ENCODE measurements at places on chromosomes 3 and 15.

DNA sequence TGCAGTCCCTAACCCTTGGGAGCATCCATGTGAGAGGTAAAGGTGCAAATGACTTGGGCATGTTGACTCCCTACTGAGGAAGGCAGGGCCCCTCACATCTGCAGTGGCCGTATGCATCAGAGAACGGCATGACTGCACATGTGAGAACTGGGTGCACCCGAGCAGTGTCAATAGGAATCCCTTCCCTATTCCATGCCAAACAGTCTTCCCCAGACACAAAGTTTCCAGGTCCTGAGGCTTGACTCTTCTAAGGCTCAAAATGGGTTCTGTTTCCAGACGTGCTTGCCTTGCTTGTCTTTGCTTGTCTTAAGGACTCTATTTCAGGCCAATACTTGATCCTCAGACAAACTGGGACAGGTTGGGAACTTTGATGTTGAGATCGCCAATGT, 20.5 kb upstream of the ANPEP start:
- no peak for DNase-seq

- no peak for DNase-seq
Measured at GRCh38 chr3:60669636-60670035, 581.6 kb downstream of the FHIT start.

DNA sequence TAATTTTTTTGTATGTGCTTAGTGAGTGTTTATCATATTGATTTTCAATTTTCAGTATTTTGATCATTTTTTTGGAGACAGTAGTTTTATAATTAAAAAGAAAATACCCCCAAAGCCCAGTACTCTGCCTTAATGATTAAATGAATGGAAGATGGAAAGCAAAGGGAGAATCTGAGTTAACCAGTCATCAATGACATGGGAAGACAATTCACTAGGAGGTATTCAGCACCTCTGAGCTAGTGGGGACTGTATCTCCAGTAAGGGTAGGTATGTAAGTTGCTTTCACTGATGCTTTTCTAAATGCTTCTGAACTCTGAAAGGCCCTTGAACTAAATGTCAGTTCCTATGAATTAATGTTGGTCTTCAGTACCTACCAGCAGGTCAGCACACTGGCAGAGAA, 590.4 kb upstream of the DPPA4 start:
- DNase-seq = no peak

DNA sequence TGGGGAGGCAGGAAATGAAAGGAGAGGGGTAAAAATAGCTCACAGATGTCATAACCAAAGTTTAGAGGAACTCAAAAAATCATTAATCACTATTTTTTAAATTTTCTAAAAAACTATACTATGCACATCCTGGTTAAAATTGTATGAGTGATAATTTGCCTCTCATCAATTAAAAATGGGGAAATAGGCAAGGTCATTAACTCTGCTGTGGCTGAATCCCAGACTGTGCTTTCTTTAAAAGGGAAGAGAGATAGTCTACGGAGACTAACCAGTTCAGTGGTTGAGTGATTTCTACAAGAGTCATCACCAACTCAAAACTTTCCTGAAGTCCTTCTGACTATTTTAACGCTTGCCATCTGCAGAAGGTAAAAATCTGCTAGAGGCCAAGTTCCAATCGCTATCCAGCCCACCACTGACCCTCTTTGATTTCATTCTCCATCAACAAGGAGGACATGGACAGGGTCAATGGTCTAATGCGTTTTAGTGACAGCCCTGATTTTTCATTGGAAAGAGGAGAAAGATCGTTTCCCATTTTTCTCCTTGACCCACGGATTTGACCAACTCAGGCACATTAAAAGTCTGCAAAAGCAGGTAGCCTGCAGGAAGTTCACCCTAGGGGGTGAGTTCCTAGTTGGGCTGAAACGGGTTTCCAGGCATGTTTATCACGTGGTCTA, 850 bp downstream of the SUCLG2 start:
- DNase-seq = no peak

- DNase-seq = no peak
Measured at GRCh38 chr3:179063945-179064560, 7.6 kb downstream of the ZMAT3 start.

DNA sequence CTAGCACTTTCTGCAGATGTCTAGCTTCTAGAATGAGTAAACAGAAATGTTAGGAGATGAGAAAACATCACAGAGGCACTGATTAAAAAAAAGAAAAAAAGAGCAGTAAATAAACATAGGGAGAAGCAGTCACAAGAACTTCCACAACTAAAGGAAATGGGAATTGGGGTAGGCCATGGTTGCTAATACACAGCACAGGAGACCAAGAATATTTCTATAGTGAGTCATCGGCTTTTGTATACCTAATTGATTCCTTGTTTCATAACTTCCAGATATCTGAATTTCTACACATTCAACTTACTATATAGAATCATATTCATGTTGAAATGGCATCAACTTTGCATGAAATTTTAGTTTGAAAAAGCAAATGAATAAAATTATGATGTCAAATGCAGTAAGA, 47.3 kb upstream of the TCF12 start:
- no peak for DNase-seq

DNA sequence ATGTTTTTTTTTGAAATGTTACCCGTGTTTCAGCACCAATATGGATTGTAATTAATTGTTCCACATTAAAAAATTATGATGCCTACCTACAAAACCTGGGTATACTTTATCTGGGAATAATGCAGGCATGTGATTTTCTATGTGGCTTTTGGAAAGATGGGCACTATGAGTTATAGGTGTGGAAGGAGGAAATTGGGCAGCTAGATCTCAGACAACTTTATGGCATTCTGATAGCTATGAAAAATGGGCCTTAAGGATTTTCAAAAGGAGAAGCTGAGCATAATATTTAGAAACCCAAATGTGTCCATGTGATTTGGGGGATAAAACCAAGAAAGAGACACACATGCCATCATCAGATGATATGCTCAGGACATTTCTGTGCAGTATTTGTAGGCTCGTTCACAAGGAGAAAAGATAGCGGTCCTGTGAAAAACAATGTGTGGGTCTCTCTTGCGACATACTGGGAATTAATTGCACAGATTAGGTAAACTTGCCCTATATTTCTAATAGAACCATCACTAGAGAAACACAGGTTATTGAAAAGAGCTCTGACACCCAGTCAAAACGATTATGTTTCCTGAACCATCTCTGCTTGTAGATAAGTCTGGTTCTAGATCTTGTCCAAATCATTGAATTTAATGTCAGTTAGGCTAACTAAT, 35.3 kb downstream of the ARPP21 start:
- DNase-seq = no peak

DNA sequence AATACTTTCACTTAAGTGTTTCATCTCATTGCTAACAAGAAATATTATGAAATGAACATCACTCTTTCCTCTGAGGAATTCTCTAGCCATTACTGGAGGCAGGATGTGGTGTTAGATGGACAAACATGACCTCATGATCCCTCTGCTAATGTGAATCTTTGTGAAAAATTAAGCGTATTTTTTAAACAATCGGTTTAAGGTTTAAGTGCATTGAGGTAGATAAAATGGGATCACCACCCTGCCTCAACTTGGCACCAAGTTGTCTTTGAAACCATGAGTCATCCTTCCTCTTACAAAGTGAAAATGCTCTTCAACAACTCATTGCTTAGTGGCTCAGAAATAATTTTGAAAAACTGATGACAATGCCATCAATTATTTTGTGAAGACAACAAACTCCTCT, 76.0 kb upstream of the DCBLD2 start:
- DNase-seq = no peak

DNA sequence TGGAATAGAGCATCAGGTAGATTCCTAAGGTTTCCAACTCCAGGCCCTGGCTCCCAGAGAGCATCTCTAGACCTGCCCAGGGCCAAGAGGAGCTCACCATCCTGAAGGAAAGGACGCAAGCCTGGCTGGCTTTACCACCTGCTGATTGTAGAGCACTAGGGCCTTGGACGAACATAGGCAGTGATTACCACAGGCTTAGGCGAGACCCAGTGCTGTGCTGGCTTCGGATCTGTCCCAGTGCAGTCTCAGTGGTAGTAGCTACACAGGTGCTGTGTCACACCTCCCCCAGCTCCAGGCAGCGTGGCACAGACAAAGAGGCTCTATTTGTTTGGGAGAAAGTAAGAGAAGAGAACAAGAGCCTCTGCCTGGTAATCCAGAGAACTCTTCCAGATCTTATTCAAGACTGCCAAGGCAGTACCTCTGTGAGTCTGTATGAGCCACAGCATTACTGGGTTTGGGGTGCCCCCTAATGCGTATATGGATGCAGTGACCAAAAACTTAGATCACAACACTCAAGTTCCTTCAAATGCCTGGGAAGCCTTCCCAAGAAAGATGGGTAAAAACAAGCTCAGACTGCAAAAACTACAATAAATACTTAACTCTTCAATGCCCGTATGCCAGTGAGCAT, 25.4 kb downstream of the ISG20 start:
- DNase-seq = no peak

GRCh38 chr3:109743981-109744380, 406.6 kb upstream of the DPPA4 start:
- no peak for DNase-seq

DNA sequence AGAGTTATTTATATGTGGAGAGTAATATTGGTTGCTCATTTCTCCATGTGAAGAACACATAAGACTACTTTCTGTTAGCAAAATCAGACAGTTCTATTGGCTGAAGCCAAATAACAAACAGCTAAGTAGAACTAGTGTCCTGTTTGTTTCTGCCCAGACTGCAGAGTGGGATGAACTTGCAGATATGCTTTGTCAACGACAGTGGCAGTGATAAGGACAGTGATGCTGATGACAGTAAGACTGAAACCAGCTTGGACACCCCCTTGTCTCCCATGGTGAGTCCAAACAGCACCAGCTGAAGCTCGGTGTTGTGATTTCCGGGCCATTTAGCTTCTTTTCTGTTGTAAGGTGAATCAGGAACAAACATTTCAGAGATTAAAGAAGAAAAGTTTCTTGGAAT, 102.6 kb upstream of the IL12A start:
- no peak for DNase-seq

DNA sequence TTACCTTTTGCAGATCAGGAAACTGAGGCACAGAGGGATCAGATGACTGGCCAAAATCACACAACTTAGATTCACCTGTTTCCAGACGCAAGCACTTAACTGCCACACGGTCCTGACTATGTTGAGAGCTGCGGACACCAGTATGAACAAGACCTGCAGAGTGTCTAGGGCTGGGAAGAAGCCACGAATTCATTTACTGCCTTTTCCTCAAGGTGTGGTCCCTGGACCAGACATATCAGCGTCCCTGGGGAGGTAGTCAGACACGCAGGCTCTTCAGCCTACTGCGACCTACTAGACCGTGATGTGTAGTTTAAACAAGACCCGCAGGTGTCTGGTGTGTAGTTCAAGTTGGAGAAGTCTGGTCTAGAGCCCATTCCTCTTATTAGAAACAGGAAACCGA, 541 bp upstream of the SLC6A11 start:
- no peak for DNase-seq

- no peak for DNase-seq
Measured at GRCh38 chr3:127384717-127385539, 97.1 kb upstream of the PRR20G start.

GRCh38 chr15:40836020-40836419, 7.5 kb upstream of the PPP1R14D start:
- DNase-seq = no peak

DNA sequence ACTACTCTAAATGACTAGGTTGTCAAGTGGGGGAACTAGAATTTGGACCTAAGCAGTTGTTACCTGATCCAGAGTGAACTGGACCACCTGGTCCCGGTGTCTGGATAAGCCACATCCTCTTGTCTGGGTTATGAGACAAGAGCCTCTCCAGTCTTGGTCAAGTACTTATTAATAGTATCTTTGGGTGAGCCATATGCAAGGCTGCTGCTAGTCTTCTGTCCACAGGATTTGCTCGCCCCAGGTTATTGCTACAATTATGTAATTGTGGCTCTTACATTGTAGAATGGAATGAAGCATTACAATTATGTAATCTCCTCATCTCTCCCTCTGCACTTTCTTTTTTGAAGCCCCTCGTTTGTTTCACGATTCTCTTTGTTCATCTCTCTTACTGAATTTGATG, 24.0 kb upstream of the AGBL1 start:
- no peak for DNase-seq

DNA sequence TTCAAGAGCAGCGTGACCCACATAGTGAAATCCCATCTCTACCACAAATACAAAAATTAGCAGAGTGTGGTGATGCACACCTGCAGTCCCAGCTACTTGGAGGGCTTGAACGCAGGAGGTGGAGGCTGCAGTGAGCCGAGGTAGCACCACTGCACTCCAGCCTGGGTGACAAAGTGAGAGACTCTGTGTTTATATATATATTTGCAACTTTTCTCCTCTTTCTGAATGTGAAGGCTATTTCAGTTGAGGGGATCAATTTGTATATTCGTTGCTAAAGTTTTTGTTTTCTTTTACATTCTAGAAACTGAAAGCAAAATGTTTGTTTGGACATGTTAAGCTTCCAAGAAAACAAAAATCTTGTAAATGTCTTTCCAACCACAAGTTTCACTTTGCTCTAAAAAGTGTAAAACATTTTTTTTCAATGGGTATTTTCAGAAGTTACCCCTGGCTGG, 29.8 kb upstream of the FAM98B start:
- no peak for DNase-seq

GRCh38 chr3:134093956-134094355, 64.2 kb upstream of the SLCO2A1 start:
- DNase-seq = no peak

GRCh38 chr15:74497584-74497983, 36.6 kb upstream of the UBL7 start:
- DNase-seq = peak; percentile 67

DNA sequence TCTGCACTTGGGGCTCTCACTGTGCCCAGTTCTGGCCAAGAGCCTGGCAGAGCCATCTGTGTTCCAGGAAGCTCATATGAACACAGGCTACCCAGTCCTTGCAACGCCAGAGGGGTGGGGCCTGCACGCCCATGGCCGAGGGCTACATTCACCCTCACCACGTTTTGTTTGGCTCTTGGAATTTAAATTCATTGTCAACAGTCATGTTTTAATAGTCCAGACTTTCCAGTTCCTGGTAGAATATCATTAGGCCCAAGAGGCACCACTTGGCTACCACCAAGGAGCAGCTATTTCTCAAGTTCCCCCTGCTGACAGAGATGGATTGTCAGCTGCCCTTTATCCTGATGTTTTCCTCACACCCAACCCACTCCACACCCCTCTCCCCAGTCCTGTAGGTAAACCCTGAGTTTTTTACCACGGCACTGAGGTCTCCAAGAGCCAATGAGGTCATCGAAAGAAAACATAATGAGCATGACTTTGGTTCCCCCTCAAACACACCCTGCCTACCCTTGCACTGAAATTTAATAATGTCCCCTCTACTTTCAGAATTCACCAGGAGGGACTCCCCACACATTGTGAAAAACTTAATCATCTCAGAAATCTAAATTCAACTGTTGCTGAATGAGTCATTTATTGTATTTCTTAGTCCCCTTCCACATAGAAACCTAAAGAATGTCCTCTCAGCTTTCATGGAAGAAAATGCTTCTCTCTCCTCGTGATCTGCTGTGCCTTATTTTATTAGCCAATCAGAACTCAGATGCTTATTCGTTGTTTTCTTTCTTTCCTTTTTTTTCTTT, 125.1 kb downstream of the SHQ1 start:
- DNase-seq = no peak

Measured in NCI-H1092 (cell line).